ENCODE measurements at places on chromosomes 5 and 9. TPM values are rescaled to one million over a fixed set of nuclear protein-coding genes. Genes with fewer than 3 reads are reported as not detected.

DNA sequence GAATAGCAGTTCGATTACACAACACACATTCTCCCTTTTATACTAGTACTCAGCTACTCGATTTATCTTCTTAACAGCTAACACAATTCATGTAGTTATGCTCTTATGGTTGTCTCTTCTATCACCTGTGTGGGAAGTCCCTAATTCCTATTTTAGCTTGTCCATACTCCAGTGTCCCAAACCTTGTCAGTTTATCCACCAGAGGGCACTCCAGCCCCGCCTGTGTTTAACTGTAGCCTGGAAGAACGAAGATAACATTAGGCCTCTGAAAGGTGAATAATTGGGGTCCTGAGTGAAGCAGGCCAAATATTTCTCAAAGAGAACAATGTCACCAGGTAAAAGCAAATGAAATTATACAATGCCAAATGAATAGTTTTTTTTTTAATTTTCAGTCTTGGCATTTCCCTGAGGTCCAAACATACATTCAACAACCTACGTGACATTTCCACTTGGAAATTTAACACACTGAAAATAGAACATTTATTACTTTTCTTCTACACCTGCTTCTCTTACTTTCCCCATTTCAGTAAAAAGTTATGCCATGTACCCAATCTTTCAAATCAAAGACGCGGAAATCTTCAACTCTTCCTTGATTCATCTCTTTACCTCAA, 560.7 kb downstream of the HTR1A start:
- peak; percentile 8 for DNase-seq

Gene HNRNPA0
- total RNA-seq, result 23.2 TPM

Gene GABRP
- total RNA-seq, result not detected

- no peak for DNase-seq
These were observed 179.0 kb upstream of the CD180 start for GRCh38 chr5:67375606-67376005.

DNA sequence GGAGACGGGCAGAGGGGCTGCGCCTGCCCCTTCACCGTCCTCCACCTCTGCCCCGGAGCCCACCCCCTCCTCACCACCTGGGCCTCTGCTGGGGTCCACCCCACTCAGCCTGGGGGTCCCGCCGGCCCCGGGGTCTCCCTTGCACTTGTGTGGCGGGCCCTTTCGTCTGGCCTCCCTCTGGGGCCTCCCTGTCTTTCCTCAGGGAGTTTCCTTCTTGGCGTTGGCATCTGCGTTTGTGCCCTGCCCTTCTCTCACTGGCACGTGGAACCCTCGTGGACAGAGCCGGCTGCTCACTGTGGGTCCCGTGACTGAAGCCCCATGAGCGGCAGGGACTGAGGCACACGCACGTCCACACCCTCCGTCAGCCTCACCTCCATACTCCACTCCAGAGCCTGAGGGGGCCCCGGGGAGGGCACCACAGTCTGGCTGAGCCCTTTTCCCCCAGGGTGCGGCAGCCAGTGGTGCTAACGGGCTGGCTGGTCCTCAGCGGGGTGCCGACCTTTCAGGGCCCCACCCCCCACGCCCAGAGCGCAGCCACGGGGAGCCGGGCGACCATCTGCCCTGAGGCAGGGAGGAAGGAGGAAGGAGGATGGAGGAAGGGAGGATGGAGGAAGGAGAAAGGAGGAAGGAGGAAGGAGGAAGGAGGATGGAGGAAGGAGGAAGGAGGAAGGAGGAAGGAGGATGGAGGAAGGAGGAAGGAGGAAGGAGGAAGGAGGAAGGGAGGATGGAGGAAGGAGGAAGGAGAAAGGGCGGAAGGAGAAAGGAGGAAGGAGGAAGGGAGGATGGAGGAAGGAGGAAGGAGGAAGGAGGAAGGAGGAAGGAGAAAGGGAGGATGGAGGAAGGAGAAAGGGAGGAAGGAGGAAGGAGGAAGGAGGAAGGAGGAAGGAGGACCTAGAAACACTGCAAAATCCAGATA, 53.0 kb upstream of the NRARP start:
- no peak for DNase-seq

GRCh38 chr9:121568343-121569265, 69.0 kb upstream of the GGTA1 start:
- DNase-seq, result no peak

Gene MOB3B
- not detected for total RNA-seq

Gene SLC1A3
- total RNA-seq, result not detected

Gene TUBB4B
- 641 TPM for total RNA-seq

Gene ASPN
- total RNA-seq, result 5.2 TPM

DNA sequence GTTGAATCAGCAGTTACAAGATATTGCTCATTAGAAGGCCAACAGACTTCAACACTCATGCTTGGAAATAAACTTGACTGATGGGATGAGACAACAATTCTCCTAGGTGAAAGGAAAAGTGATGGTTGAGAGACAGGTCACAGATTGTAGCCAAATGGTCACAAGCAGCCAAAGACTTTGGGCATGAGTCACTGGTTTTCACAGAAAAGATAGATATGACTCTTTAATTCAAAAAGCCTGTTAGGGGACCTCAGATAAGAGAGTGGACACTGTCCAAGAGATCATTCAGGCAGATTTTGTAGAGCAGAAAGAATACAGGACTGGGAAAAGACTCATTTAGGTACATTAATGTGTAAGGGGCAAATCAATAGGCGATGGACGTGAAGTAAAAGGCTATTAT, 982.5 kb downstream of the MAT2B start:
- DNase-seq, result no peak

GRCh38 chr9:84137968-84138367, 157.4 kb downstream of the RMI1 start:
- DNase-seq, result no peak

Gene INVS
- total RNA-seq, result 14.9 TPM

Gene LOX
- total RNA-seq, result 974 TPM

DNA sequence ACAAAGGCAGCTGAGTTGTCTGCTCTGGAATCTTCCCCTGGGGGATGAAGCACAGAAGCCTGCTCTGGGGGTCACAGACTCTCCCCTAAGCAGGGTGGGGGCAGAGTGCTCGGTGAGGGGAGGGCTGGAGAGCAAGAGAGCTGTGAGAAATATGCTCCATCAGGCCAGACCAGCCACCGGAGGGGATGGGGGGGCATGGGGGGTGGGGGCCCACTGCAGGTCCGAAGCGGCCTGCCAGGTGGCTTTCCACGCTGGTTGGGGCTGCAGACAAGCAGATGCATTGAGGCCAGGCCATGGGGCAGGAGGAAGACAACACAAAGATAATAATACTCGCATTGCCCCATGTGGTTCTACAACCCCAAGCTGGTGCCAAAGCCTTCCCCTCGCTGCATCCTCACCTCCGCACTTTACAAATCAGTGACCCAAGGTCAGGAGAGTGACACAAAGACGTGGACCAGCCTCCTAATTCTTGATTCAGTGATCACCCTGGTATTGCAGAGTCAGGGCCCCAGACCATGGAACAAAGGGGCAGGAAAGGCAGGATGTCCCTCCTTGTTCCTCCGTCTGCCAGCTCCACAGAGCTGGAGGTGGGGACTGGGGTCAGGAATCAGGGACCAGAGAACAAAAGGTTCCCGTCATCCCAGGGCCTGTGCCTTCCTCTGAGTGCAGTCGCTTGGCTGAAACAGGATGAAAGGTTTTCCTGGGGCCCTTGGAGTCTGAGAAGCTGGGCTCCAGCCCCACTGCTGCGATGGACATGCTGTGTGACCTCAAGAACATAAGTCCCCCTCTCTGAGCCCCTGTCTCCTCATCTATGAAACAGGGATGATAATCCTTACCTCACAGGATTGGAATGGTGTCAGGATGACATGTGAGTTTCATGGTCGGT, 37.2 kb upstream of the GABRP start:
- no peak for DNase-seq

DNA sequence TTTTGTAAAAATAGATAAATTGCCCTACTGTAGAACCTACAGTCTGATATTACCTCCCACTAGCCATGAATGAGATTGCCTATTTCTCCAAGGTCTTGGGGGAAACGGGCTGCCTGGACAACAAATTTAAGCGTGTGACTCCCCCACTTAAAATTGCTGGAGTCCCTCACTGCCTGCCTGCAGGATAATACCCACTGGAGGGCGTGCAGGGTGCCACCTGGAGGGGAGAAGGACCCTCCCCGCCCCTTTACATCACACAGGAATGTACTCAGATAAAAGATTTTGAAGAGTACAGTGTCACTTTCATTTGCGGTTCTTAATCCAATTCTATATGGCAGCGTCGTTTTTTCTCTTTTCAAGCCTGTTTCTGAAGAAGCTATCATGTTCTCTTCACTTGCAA, 6.2 kb upstream of the TRIM7 start:
- DNase-seq, result no peak

- peak; percentile 24 for DNase-seq
These were observed 201.2 kb upstream of the CDKN2B start for GRCh38 chr9:22210262-22210661.

Gene GFRA3
- total RNA-seq, result not detected

Gene TLR4
- 2.6 TPM for total RNA-seq

Gene CDKN2A
- 133 TPM for total RNA-seq

Gene SPINK1
- not detected for total RNA-seq

- DNase-seq, result no peak
These were observed 27.8 kb upstream of the FSD1L start for GRCh38 chr9:105419816-105420597.

DNA sequence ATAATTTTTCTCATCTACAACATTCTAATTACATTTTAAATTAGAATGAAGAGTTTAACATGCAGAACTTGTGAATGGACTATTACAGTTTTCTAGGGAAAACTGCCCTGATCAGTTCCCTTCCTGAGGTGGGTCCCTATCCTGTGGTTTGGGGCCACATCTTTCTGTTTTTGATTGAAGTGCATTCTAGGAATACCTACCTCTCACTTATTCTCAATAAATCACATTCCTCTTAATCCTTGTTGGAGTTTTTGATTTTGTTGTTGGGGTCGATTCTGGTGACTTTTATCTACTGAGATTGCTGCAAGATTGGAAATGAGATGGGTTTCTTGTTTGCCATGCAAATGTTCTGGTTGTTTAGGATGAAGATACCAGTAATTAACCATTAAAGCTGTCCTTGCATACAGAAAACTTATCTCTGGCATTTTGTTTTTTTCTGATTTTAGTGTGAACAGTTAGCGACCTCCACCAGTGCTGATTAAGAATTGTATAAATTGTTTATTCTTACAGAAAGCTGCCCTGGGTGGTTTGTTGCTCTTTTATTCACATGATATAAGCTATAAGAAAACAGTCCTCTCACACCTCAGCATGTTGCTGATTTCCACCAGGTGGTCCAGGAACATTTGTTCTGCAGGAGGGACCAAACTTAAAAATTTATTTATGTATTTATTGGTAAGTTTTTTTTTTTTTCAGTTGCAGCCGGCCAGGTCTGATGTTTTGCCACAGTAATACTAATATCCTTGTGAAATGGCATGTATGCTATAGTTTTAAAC, 269.9 kb downstream of the FANCC start:
- DNase-seq, result no peak

Gene TTF1
- total RNA-seq, result 11.7 TPM

DNA sequence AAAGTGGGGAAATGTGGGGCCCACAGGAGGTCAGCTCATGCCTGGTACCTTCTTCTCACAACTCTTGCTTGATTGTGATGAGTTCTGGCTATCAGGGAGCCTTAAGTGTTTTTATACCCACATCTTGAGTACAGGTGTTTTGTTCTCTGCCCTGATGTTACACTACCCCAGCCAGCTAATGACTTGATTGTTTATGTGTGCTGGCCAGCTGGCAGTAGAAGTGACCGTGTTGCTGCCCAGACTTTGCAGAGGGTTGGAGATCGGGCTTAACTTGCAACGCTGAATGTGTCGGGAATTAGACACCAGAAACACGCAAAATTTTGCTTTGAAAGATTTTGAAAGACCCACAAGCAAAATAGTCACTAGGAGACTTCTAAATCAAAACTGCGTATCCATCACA, 16.9 kb upstream of the ZDHHC11B start:
- DNase-seq, result no peak

- no peak for DNase-seq
These were observed 412.6 kb upstream of the ADAMTSL1 start for GRCh38 chr9:18061332-18061731.

DNA sequence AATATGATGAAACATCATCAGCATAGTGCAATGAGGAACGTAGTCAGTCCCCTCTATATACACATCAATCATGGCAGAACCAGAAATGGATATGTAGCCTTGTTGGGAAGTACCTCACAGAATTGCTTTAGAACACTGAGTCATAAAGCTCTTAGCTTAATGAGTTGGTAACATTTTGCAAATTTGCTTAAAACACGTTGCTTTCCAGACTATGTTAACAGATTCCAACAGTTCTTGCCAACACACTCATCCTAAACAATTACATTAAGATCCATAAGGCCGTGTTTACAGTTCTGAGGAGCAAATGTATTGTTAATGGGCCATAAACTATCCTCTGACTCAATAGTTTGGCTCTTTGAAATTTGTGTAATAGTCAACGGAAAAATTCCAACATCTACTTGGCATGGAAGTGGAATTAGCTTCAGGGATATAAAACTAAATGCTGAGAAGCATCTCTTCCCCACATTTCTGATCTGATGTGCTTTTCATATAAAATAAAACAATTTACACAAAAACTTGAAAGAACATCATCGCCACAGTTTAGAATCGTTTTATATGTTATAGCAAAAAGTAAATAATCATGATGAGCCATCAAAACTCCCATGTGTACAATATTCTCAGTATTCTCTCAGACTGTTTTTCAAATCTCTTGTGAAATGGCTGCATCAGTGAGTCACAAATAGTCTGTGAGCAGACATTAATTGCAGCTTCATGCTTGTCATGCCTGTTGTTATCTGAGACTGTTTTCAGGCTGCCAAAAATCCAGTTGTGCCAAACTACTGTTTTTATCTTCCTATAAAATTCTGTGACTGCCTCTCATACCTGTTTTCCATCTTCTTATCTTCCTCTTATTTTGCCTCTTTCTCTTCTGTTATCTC, 291.9 kb downstream of the COX7C start:
- peak; percentile 89 for DNase-seq

- DNase-seq, result no peak
These were observed 138.8 kb downstream of the LIFR start for GRCh38 chr5:38417658-38418017.

DNA sequence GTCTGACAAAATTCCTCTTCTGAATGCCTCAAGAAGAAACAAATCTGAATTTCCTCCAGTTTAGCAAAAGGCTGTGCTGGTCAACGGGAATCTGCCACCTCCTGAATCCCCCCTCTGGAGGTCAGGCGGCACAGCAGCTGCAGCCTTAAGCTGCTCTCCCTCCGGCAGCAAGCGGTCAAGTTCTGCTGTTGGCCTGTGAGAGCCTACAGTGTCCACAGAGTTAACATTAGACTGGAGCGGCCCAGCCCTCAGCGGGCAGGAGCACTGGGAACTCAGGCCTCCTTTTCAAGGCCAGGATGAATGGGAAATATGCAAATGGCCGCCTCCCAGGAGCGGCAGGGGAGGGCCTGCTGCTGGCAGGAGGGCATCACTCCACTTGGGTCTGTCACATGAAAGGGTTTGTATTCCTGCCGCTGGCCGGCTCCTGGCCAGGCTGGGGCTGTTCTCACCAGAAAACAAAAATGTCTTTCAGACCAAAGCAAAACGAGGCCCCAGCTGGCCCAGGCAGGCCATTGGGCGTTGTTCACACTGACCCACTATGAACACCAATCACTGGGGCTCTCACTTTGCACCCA, 8.2 kb downstream of the ACSL6 start:
- no peak for DNase-seq

GRCh38 chr9:108417726-108418125, 438.1 kb downstream of the ACTL7B start:
- DNase-seq, result no peak

GRCh38 chr5:82523633-82524032, 245.5 kb upstream of the RPS23 start:
- DNase-seq, result no peak

Data from HFFc6 (cell line).